CD4-positive, alpha-beta T cell treated with Interleukin-12 subunit alpha and Interleukin-12 subunit beta, for 1 hour (primary cell): ENCODE measurements at places on chromosomes 3 and 15.
A peak's percentile ranks its signal among the peaks of the same experiment; 100 is the strongest.

DNA sequence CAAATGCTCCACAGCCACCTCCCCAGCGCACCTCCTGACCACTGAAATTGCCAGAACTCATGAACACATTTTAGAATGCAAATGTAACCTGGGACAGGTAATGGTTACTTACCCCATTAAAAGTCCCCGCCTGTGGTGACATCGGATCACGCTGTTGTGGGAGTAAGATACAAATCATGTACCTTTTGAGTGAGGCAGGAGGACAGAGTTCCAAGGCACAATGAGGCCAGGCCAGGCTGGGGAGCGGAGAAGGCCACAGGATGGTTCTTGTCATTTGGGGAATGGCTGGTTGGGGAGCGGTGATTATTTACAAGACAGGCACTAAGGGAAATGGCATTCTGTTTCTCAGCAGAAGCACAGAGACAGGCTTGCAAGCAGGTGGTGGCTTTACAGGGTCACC is 490.0 kb downstream of the EDEM1 start:
- DNase-seq, result no peak

DNA sequence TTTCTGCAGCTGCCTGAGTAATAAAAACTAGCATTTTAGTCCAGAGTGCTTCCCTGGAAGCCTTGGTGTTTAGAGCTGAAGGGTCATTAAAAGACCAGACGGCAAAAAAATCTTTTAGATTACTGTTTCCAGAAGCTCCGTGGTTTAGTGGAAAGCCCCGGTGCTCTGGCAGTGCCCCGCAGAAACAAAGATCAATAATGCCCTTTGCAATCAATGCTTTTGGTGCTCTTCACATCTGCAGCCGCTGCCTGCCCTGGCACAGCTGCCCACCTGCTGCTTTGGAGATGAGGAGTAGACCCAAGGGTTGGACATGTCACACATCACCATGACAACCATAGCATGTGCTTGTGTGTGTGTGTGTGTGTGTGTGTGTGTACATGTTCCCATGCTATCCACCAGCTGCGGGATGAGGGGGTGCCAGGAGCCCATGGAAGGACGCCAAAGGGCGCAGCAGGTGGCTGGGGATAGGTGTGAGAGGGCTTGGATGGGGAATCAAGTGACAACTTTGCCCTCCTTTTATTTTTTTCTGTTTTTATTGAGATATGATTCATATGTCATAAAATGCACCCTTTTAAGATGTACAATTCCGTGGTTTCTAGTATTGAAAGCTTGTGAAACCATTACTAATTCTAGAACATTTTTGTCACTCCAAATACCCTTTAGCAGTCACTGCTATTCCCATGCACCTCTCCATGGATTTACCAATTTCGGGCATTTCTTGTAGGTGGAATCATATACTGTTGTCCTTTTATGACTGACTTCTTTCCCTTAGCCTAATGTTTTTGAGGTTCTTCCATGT is 75.7 kb upstream of the KLHL25 start:
- no peak for DNase-seq

DNA sequence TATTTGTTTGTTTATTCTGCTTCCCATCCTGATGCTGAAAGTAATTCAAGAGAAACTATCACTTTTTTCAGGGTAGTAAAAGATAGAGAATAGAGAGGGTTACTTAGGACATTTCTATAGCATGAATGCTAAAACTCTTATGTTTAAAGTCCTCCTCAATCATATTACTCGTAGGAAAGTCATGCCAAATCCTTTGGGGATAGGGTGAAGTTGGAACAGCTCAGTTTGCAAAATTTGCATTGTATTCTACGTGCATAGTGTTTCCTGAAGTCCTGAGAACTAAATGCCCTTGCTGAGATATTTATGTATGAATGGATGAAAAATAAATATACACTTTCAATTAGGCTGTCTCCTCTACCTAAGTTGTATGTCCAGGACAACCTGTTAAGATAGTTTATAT is 14.6 kb downstream of the PLSCR5 start:
- DNase-seq, result no peak

GRCh38 chr15:94576889-94577533 is 345.6 kb downstream of the MCTP2 start:
- peak; percentile 20 for DNase-seq

DNA sequence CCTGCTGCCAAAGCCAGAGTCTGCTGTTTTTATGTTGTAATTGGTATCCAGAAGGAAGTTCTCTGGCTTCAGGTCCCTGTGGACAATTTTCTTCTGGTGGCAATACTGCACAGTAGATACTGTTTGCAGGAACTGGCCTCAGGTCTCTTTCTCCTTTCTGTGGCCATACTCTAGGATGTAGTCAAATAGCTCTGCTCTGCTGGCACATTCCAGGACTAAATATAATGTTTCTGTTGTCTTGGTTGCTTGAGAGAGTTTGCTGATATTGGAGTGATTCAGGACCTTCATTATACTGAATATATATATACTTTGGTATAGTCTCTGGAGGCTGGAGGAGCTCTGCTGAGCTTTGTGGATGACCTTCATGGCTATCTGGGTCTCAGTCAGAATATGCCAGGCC is 23.1 kb downstream of the RAB7A start:
- DNase-seq, result no peak

DNA sequence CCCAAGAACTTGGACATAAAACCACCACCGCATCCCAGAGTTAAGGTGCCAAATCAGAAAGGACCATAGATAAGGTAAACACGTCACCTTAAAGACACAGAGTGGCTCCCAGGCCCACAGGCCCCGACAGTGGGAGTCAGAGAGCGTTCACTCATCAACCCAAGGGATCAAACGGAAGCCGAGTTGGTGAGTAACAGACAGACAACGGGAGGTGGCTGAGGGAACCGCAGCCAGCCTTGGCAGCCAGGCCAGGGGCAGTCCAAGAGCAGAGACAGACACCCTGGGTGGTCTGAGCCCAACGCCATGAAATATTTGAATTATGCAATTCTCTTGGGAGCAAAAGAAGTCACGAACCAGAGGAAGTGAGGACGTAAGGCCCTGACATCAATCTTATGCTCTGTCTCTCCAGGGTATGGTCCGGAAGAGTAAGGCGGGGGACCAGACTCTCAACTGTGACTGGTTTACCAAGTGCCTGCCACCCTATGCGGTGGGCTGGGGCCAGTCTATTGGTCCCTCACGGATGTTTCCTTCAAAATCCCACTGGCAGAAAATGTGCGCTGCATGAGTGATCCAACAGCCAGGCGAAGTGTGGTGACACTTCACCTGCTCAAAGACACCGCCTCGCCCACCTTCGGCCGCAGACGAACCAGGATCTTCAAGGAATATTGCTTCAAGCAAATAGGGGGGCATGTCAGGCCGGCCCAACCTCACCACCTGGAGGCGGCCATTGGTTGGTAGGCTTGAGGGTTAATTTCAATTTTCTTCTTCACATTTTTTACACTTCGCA is 34.3 kb downstream of the TMEM44 start:
- no peak for DNase-seq

DNA sequence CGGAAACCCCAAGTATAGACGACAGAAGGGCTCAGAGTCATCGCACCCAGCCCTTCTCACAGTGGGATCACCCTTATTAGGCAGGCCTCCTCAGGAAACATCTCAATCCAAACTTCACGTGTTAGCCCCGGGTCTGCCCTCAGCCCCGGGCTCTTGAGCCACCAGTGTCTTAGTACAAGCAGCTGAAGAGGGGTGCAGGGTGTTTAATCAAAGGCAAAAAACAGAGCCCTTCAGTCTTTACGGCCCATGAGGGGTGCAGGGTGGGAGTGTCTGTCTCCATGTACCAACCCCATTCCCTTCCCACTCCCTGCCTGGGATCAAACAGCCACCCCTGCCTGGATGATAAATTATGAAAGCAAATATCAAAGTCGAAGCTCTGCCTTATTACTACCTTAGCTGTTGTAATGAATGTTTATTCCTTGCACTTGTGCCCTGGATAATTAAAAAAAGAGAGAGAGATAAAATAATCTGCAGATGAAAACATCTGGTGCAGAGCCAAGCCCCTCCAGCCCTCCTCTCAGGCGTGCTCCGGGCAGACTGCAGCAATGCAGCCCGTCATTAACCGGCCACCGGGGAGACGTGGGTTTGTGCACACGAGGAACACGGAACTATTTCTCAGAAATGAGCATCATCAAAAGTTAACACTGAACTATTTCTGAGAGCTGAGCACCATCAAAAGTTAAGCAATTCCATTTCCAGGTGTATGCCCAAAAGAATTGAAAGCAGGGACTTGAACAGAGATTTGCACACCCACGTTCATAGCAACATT is 64.5 kb downstream of the ADAMTS17 start:
- no peak for DNase-seq

- DNase-seq, result no peak
These were observed 24.2 kb downstream of the ZXDC start for GRCh38 chr3:126451511-126451910.

DNA sequence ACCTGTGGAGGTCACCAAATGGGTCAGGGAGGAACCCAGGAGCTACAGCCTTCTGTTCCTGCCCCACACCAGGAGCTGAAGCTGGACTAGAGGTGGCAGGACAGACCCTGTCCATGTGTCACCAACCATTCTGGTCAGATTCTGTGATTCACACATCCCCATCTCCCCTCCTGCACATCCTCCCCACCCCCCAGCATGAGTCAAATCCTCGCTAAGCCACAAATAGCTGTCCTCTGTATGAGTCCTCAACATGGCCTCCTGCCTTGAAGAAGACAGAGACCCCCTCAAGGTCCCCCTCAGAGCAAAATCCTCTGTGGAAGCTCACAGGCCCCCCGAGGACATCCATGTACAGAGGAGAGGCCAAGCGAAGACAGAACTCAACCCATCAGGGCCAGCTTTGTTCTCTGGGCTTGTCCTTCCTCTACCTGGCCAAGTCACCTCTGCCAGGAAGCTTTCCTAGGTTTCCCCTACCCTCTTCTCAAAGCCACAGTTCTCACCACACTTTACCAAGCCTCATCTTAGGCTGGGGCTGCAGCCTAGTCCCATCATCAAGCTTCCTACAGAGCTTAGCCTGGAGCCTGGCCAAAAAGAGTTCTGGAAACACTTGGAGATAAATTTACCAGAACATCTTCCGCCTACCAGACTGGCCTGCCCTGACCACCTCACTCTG is 17.1 kb downstream of the CACNA2D2 start:
- DNase-seq, result no peak

DNA sequence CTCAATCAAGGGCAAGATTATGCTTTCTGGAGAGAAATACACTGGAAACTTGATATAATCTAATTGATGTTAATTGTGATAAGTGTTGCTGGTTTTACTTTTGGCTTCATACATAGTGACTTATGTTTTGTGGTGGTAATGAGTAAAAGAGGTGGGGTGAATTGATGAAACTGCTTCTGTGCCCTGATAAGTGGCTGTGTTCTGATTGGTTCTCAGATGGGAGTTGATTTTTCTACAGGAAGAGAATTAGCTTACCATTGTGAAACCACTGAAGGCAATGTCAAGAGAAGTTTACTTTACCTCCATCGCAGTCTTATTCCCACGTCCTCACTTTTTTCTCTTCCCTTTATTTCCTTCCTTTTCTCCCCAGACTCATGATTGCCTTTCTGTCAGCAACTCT is 23.8 kb downstream of the TMEM45A start:
- no peak for DNase-seq

DNA sequence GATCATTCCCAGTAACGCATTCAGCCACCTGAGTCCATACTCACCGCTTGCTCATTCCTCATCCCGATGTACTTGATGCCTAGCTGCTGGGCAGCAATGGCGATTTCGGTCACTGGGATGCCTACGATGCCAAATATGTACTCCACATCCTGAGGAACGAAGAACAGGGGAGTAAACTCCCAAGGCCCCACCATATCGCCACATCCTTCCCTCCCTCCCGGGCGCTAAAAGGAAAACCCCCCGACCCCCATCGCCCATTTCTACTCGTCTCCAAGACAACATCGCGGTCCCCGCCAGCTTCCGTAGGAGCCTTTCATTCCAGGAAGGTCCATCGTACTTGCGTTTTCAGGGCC is 347 bp downstream of the HACL1 start:
- no peak for DNase-seq

DNA sequence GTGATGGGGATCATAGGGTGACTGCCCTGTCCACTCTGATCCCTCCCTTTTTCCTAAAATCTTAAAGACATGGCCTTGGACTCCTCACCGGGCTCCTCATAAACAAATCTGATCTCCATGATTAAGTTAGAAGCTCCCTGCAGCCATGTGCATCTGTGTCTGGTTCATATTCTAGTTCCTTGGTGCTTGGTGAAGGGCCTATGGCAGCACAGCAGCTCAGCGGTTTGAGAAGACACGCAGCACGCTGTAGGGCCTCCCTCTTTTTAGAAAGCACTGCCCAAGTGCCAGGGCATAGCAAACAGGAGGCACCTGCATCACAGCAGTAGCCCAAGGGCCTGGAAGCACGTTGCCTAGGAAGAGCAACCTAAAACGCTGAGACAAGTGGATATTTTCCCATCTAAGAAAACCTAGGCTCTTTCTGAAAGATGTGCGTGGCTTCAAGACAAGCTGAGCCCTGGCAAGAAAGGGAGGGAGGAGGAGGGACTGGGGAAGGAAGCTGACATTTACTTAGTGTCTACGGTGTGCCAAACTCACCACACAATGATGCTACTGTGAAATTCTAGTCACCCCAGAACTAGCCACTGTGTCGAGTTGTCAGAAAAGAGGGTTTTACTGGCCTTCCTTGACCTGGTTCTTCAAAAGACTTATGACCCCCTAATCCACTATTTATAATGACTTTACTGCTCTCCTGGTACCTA is 14.9 kb upstream of the ULK3 start:
- DNase-seq, result no peak
